ENCODE measurements at places on chromosomes 6 and 20. TPM values are rescaled to one million over a fixed set of nuclear protein-coding genes. Genes with fewer than 3 reads are reported as not detected.

The TNFRSF6B gene
- total RNA-seq, result not detected

The PI16 gene
- total RNA-seq, result not detected

The FUT9 gene
- total RNA-seq, result 4.9 TPM

The CUTA gene
- total RNA-seq, result 212 TPM

The PBOV1 gene
- not detected for total RNA-seq

The NOTCH4 gene
- total RNA-seq, result 1.9 TPM

The ULBP1 gene
- total RNA-seq, result 8.2 TPM

The PAX1 gene
- 0.43 TPM for total RNA-seq

The IL17F gene
- not detected for total RNA-seq

The PRL gene
- 0.48 TPM for total RNA-seq

The ENPP4 gene
- 4.9 TPM for total RNA-seq

The SLC22A7 gene
- total RNA-seq, result 0.12 TPM

The CTAGE9 gene
- not detected for total RNA-seq

DNA sequence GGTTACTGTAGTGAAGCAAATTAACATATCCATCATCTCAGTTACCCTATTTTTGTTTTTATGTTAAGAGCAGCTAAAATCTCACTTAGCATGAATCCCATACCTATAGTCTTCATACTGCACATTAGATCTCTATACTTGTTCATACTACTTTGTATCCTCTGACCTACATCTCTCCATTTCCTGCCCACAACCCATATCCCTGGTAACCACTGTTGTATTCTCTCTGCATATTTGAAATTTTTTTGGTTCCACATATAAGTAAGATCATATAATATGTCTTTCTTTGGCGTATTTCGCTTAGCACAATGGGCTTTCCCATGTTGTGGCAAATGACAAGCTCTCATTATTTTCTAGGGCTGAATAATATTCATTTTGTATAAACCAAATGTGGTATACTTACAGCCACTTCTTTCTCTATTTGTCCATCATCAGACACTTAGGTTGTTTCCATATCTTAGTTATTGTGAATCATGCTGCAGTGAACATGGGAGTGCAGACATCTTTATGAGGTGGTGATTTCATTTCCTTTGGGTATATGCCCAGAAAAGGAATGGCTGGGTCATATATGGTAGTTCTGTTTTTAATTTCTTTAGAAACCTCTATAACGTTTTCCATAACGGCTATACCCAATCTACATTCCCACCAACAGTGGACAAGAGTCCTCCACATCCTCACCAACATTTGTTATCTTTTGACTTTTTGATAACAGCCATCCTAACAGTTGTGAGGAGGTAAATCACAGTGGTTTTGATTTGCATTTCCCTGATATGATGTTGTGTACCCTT, 39.8 kb downstream of the BACH2 start:
- peaks cover 22% of the 10 kb centered on the region for H3K36me3 ChIP-seq
- H3K27me3 ChIP-seq, result no peaks in the 10 kb centered on the region
- H3K4me3 ChIP-seq, result no peak overlapping the region
- H3K4me1 ChIP-seq, result peaks cover 3% of the 10 kb centered on the region

DNA sequence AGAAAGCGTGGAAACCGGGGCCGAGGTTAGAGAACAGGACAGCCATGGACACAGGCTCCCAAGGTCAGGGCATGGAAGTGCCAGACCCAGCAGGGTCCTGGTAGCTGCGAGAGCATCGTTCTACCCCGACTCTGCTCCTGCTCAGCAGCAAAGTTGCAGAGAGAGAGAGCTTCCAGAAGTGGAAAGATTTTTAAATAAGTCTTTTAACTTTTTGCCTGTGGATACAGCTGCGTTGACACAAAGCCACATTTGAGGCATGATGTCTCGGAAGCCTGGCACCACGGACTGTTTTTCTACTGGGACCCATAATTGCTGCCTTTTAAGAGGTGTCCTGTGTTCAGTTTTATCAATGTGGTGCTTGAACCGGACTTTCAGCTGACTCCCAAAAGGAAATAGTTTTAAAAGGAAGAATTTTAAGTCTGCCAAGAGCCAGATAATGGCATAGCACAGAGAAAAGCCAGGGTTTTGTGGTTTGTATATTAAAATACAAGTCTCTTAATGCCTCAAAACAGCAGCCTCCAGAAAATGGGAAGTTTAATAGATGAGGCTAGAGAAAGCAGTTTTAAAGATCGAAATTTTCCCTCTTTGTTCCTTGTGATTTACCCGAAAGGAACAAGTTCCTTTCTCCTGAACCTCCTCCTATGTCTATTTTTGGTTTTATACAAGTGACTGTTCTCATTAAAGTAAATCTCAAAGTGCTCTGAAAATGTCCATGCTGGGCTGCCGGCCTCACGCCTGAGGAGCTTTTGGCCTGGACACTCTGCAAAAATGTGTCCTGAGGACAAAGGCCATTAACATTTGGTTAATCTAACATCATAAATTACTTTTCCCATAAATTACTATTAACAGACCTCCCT, 91.5 kb downstream of the RIN2 start:
- H3K27ac ChIP-seq, result peak overlapping the region; percentile 17
- H3K4me1 ChIP-seq, result peaks cover 14% of the 10 kb centered on the region
- H3K27me3 ChIP-seq, result no peaks in the 10 kb centered on the region
- no peak for DNase-seq

GRCh38 chr6:130928158-130928912, 101.1 kb downstream of the SMLR1 start:
- no peaks in the 10 kb centered on the region for H3K36me3 ChIP-seq
- DNase-seq, result no peak
- no peak overlapping the region for H3K27ac ChIP-seq
- H3K27me3 ChIP-seq, result no peaks in the 10 kb centered on the region
- H3K4me1 ChIP-seq, result no peaks in the 10 kb centered on the region

- H3K4me3 ChIP-seq, result peak overlapping the region; percentile 84
- peaks cover 16% of the 10 kb centered on the region for H3K4me1 ChIP-seq
- no peaks in the 10 kb centered on the region for H3K36me3 ChIP-seq
- no peaks in the 10 kb centered on the region for H3K27me3 ChIP-seq
Measured at GRCh38 chr6:26225848-26226578, 138.8 kb downstream of the HFE start.

- H3K4me3 ChIP-seq, result no peak overlapping the region
- H3K4me1 ChIP-seq, result no peaks in the 10 kb centered on the region
- H3K27ac ChIP-seq, result no peak overlapping the region
- no peaks in the 10 kb centered on the region for H3K36me3 ChIP-seq
- peaks cover 5% of the 10 kb centered on the region for H3K27me3 ChIP-seq
Measured at GRCh38 chr6:145277358-145278086, 457.8 kb downstream of the EPM2A start.

- H3K4me1 ChIP-seq, result peaks cover 14% of the 10 kb centered on the region
- no peaks in the 10 kb centered on the region for H3K36me3 ChIP-seq
- no peak for DNase-seq
- peaks cover 14% of the 10 kb centered on the region for H3K27me3 ChIP-seq
Measured at GRCh38 chr20:40896814-40897700, 131.6 kb upstream of the TOP1 start.

GRCh38 chr20:24985802-24986201, 6.7 kb downstream of the APMAP start:
- H3K27ac ChIP-seq, result peak overlapping the region; percentile 43
- no peaks in the 10 kb centered on the region for H3K27me3 ChIP-seq
- peak; percentile 31 for DNase-seq
- H3K36me3 ChIP-seq, result peaks cover 23% of the 10 kb centered on the region

- H3K27me3 ChIP-seq, result peaks cover 21% of the 10 kb centered on the region
- no peaks in the 10 kb centered on the region for H3K4me1 ChIP-seq
- H3K4me3 ChIP-seq, result no peak overlapping the region
- no peak overlapping the region for H3K27ac ChIP-seq
- H3K36me3 ChIP-seq, result no peaks in the 10 kb centered on the region
Measured at GRCh38 chr6:6508643-6509042, 79.9 kb upstream of the LY86 start.

- H3K27me3 ChIP-seq, result peaks cover 98% of the 10 kb centered on the region
- no peak for DNase-seq
- peaks cover 42% of the 10 kb centered on the region for H3K4me1 ChIP-seq
- H3K4me3 ChIP-seq, result peak overlapping the region; percentile 64
- H3K36me3 ChIP-seq, result peaks cover 4% of the 10 kb centered on the region
Measured at GRCh38 chr20:38728911-38729642, 4.8 kb downstream of the SLC32A1 start.

GRCh38 chr6:4032475-4032874, 46.5 kb downstream of the FAM217A start:
- H3K27ac ChIP-seq, result no peak overlapping the region
- H3K27me3 ChIP-seq, result no peaks in the 10 kb centered on the region
- H3K36me3 ChIP-seq, result peaks cover 49% of the 10 kb centered on the region
- no peak for DNase-seq
- H3K4me3 ChIP-seq, result no peak overlapping the region

DNA sequence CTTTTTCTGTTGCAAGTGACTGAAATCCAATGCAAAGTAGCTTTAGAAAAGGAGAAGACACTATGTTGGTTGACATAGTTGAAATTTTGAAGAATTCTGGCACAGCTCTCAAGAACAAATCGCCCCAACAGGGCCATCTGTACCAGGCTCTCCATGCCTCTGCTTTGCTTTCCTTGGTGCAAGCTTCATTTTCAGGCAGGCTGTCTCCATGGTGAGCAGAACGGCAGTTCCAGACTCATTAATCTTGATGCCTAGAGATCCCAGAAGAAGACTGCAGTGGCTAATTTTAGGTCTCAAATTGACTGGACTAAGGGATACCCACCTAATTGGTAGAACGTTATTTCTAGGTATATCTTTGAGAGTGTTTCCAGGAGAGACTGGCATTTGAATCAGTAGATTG, 950.7 kb upstream of the FLRT3 start:
- H3K27me3 ChIP-seq, result no peaks in the 10 kb centered on the region
- no peaks in the 10 kb centered on the region for H3K4me1 ChIP-seq
- no peak overlapping the region for H3K27ac ChIP-seq
- DNase-seq, result no peak
- H3K36me3 ChIP-seq, result peaks cover 4% of the 10 kb centered on the region

GRCh38 chr20:32348207-32348606, 9.9 kb upstream of the ASXL1 start:
- H3K4me3 ChIP-seq, result no peak overlapping the region
- DNase-seq, result no peak
- H3K36me3 ChIP-seq, result no peaks in the 10 kb centered on the region

DNA sequence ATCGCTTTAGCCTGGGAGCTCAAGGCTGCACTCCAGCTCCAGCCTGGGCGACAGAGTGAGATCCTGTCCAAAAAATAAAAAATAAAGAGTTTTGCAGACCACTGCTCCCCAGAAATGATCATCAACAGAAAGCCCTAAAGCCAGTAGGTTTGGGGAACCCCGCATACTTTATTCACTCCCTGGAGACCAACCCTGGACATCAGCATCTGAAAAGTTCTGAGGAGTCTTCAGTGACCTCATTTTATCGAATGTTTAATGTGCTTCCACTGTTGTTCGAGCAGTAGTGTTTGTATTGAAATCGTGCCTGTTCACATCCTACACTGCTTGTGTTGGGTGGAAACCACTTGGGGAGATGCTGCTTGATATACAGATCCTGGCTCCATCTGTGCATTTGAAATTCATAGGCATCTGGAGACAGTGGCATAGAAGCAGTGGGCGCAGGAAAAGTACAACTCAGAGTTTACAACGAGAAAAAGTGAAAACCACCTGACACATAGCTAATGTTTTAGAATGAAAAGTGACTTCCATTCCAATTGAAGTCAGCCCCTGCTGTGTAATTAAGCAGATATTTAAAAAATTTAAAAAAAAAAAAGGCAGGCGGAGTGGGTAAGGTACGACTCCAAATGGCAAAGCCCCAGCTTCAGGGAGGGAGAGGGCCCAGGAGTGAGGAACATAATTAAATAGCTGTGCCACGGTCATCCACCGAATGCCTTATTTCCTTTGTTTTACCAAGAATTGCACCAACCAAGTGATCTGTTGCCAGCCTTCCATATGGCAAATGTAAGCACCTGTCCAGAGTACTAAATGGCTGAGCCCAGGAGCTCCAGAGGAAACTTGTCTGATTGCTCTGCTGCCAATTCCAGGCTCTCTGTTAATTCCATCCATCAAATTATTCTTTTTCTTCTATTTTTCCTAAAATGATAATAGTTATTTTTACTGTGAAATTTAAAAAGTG, 100.4 kb upstream of the NAA20 start:
- no peak overlapping the region for H3K27ac ChIP-seq
- H3K4me1 ChIP-seq, result peaks cover 10% of the 10 kb centered on the region
- peaks cover 10% of the 10 kb centered on the region for H3K36me3 ChIP-seq
- no peaks in the 10 kb centered on the region for H3K27me3 ChIP-seq

- no peak for DNase-seq
- H3K4me1 ChIP-seq, result peaks cover 54% of the 10 kb centered on the region
- peak overlapping the region; percentile 32 for H3K27ac ChIP-seq
- H3K4me3 ChIP-seq, result no peak overlapping the region
Measured at GRCh38 chr6:149032599-149033405, 284.7 kb upstream of the TAB2 start.

GRCh38 chr6:122401104-122401503, 1.7 kb downstream of the HSF2 start:
- peak overlapping the region; percentile 97 for H3K4me3 ChIP-seq
- H3K36me3 ChIP-seq, result peaks cover 25% of the 10 kb centered on the region
- no peak for DNase-seq
- H3K27ac ChIP-seq, result peak overlapping the region; percentile 95
- no peaks in the 10 kb centered on the region for H3K27me3 ChIP-seq

DNA sequence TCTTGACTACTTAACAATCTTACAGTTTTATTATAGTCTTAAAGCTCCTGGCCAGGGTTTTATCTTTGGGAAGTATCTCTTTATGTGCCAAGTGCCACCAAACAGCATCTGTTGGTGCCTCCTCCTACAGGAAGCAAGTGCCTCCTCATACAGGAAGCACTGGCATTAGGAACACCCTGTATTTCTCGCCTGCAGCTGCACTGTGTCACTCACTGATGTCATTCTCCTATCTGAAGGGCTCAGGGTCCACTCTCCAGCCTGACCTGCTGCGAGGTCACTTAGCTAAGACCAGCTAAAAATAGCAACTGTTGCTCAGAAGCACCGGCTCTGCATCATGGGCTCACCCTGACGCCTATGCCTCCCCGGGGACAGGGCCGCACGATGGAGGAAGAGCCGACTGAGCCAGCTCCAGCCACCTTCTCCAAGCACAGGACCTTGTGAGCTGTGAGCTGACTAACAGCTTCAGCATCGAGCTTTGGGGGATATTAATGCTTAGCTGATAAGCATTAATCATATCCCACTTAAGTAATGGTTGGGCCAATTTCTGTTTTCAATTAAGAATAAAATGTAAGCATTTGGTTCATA, 66.3 kb upstream of the CD93 start:
- no peak overlapping the region for H3K4me3 ChIP-seq
- DNase-seq, result no peak
- no peaks in the 10 kb centered on the region for H3K36me3 ChIP-seq
- no peak overlapping the region for H3K27ac ChIP-seq
- H3K27me3 ChIP-seq, result peaks cover 3% of the 10 kb centered on the region

DNA sequence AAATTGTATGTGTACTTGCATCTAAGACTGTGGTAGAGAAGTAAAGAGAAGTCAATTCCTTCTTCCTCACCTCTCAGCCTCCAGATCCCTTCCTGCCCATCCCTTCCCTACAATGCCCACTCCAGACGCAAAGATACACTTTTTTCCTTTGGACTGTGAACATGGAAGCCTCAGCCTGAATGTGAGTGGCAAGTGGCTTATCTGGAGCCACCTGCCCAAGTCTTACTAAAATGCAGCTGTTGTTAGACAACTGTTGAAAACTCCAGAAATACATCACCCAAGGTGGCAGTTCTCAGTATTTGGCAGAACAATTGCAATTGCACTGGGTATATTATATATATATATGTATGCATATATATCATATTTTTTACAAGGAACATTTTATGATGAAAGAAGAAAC, 7.5 kb downstream of the VGLL2 start:
- H3K27me3 ChIP-seq, result peaks cover 90% of the 10 kb centered on the region
- no peak for DNase-seq
- peaks cover 4% of the 10 kb centered on the region for H3K4me1 ChIP-seq
- H3K4me3 ChIP-seq, result no peak overlapping the region
- no peak overlapping the region for H3K27ac ChIP-seq
- H3K36me3 ChIP-seq, result no peaks in the 10 kb centered on the region
